ENCODE measurements at places on chromosomes 7 and 10.

DNA sequence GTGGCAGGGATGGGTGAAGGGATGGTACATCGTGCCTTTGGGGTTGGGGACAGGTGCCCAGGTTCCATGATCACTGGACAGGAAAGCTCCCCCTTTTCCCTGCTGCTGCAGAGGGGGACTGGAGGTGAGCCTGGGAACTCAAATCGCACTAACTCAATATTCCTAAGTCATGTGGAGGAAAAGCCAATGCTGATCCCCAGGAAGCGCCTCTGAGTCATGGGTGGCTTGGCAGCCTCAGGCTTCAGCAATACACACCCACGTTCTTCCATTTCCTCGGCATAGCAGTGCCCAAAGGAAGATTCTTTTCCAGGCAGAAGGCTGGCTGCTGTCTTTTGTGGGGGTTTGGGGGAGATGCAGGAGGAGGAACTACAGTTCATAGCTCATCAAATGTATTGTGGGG is 165.8 kb downstream of the CCDC3 start:
- no peak for DNase-seq

- no peak for DNase-seq
These were observed 103.0 kb downstream of the RBM20 start for GRCh38 chr10:110746969-110747608.

GRCh38 chr10:132634241-132634946 is 96.8 kb downstream of the INPP5A start:
- no peak for DNase-seq

GRCh38 chr10:77893386-77893785 is 33.2 kb downstream of the DLG5 start:
- DNase-seq, result no peak

DNA sequence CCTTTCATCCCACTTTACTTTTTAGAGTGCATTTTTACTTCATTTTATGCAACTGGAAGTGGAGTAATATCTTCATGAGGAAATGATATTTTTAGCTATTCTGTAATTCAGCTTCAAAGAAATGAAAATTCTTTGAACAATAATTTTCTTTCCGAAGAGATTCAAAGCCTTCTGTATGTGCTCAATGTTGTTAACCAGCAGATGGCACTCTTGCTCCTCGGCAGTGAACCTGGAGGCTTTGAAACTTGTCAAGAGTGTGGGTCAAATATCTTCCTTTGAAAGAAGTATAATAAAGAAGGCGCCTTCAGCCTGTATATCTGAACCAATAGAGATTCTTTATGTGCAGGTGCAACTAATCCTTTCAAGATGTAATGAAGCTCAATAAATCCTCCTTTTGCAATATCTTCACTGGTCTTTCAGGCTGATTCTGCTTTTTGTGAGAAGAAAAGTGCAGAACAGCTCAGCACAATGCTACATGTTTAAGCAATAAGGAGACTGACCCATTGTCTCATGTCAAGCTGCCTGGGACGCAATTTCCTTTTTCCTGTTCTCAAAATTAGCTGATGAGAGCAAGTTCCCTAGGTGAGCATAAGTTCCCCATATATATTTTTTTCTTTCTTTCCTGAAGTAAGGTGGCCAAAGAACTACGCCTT is 258.4 kb downstream of the SEMA3A start:
- peak; percentile 58 for DNase-seq

DNA sequence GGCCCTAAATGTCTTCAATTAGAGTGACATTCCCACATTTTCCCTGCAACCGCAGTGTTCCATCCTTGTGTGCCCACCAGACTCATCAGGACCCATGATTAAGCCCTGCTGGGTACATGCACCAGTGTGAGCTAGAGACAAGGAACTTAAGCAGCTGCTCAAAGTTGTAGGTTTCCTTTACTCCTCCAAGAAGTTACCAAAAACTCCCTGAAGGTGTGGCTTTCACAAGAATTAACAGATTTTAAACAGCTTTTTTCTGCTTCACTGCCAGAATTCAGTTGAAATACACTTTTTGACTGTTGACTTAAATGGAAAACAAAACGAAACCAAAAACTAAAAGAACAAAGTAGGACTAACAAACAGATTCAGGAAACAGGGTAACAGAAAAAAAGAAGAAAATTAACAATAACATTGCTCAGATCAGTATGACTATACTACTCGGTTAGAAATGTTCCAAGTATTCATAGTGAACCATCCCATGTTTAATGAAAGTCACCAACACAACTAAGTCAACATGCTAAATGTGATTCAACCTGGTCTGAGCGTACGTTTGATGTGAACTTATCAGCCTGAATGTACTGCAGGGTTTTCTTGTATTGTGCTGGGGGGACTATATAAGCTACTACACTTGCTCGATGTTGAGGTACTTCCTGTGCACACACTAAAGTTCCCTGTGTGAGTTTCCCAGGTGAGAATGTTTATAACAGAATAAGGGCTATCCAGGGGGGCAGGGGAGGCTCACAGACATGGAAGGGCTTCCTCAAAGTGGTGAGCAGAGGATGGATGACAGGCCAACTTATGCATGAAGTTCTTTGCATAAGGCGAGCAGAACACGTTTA is 22.2 kb downstream of the SLC37A3 start:
- no peak for DNase-seq

GRCh38 chr7:53756946-53757345 is 721.5 kb downstream of the POM121L12 start:
- DNase-seq, result no peak

GRCh38 chr10:128064108-128064969 is 61.9 kb downstream of the MKI67 start:
- peak; percentile 75 for DNase-seq

GRCh38 chr10:92239600-92240288 is 51.1 kb downstream of the CPEB3 start:
- peak; percentile 7 for DNase-seq

DNA sequence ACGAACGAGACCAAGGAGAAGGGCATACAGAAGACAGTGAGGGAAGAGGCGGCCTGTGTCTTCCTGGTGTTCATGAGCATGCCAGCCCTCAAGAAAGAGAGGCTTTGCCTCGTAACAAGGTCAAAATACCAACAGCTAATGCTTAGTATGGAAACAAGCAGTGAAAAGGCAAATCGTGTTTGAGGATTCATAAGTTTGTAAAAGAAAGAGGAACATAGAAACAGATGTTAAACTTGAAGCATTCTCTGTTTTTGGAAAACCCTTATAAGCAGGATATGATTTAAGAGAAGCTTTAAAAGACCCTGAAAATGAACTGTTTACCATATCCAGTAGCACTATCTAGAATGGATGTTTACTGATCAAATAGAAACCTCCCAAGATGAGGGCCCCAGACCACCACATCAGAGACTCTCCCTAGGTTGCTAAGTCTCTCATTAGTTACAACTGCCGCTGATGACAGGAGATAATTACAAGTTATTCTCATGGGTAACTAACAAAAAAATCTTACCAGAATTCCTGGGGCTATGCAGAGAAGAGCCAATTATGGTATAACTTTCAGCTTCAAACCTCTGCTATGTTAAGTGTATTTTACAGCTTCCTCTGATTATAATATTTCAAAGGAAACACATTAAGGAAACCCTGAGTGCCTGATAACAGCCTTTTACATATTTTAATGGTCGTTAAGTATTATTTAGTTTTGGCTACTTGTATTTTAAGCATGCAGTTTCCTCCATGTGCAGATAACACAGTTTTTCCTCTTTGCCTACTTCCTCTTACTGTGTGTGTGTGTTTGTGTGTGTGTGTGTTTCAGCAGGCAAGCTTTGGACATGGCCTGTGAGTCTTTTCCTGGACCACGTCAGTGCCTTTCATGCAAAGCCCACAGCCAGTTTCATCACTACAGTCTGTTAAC is 17.9 kb downstream of the JCAD start:
- no peak for DNase-seq

DNA sequence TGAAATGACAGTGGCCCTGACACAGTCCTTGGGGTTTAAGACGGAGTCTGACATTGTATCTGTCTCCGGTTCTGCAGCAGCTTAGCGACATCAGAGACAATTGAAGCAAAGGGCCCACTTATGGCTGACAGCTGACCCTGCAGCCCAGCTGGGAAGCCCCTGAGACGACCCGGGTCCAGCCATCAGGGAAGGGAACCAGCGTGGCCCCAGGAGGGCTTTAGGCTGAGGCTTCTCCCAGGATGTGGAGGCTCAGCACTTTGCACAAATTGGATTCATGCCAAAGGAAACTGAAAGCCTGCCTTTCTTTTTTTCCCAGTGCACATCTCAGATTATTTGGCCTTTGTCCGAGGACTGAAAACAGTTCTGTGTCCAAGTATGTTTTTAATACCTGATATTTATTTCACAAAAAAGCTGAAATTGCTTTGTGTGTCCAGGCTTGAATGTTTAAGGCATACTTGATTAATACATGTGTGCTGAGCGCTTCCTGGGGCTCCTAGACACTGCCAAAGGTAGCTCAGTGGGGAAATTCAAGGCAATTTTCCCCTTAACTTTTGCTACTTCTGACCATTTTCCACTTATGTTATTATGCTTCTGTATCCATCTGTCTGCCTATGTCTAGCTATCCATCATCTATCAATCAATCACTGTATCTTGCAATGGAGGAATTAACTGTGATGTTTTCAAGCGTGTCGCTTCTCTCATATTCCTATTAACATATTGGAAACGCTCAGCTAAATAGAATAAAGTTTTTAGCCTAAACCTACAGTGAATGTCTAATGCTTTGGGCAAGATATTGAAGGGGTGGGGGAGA is 34.8 kb downstream of the KLF6 start:
- no peak for DNase-seq

DNA sequence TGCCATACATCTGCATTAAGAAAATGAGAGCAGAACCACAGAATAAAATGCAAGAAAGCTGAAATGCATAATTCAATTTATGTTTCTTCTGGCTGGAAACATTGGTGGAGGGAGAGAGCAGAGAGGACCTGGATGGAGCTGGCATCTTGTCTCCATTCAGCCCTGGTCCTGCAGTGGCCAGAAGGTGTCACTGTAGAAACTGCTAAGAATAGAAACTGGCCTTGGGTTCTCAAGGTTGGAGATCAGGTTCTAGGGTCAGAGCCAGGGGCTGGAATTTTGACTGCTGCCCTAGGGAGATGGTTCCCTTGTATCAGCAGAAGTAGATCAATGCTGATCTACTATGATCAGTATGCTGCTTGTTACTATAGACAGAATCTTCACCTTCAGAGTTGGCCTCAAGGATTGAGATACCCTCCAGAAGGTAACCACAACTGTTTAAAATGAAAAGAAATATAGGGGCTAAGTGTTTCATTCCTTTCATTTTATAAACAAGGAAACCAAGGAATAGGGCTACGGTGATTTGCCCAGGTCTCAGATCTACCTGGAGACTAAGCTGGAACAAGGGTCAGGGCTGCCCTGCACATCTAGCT is 13.1 kb downstream of the TAS2R41 start:
- DNase-seq, result peak; percentile 13

- DNase-seq, result no peak
These were observed 4.0 kb downstream of the CLRN3 start for GRCh38 chr10:127888521-127889312.

DNA sequence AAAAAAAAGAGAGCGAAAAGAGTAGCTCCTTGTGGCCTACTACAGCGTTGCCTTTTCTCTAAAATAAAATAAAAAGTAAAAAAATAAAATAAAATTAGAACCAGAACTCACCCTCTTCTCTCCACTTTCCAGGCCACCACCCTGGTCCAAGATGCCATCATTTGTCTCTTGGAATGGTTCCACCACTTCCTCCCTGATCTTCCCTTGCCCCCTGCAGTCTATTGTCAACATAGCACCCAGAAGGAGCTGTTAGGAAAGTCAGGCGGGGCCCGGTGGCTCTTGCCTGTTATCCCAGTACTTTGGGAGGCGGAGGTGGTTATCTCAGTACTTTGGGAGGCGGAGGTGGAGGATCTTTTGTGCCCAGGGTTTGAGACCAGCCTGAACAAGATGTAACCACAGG is 7.6 kb upstream of the GRID2IP start:
- peak; percentile 79 for DNase-seq

DNA sequence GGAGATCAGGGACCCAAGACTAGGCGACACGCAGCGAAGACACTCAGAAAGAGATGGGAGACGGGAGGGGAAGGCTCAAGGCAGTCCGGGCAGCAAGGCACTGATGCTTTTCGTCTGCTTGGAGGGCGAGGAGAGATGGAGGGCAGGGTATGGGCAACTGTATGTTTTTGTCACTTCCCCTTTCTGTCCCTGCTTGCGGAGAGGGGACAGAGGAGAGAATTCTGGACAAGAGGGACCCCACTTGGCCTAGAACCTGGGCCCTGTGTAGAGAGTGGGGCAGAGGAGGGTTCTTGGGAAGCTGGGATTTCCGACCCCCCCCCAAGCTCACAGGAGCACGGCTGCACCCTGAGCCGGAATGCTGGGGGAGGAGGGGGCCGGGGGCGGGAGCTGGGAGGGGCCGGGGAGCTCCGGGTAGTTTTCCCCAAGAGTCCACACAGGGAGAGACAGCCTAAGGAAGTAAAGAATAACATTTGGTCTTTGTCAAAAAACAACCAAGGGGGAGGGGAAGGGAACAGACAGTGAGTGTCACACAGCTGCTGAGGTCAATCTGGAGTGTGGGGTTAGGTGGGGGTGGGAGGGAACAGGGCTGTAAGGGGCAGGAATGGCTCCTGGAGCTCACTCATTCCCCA is 1.8 kb downstream of the LRCH4 start:
- DNase-seq, result no peak

- DNase-seq, result no peak
These were observed 296.8 kb upstream of the ZMIZ1 start for GRCh38 chr10:78771808-78772455.

GRCh38 chr7:24967696-24968095 is 12.3 kb downstream of the OSBPL3 start:
- no peak for DNase-seq

DNA sequence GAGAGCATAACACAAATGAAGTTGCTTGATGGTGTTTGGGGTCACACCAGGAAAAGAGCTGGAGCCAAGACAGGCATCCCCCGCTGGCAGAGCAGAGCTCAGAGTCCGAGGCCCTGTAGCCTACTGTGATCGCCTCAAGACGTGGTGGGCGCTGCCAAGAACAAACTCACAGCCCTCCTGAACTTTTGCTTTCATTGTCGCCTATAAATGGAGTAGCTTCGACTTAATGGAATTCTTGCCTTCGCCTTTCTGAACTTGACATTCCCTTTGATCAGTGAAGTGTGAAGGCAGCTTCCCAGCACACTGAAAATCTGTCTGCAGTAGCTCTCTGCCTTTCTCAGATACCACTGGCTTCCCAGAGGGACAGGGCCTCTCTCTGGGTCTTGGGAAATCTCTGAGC is 21.3 kb downstream of the CPXM2 start:
- no peak for DNase-seq

DNA sequence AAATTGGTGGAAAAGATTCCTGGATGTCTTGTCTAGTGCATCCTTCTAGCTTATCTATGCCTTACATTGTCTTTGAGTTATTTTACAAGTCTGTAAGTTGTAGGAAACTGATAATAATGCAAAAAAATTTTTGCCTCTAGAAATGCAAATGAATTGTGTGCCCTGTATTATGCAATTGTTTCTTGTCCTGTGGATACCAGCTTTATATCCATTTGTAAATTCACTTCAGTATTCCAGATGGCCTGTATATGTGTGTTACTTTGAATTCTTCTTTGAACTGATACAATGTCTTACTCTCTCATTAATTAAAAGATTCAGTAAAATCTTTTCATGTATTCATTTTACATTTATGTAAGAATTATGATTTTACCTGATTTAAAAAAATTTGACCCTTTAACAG is 234.3 kb downstream of the LRMDA start:
- DNase-seq, result no peak
